ENCODE measurements at places on chromosomes 16 and 17. TPM values are rescaled to one million over a fixed set of nuclear protein-coding genes. Genes with fewer than 3 reads are reported as not detected.

Gene SPAG5
- 19.2 TPM for polyA plus RNA-seq

Gene ZFP3
- polyA plus RNA-seq = 0.24 TPM

Gene CCDC40
- polyA plus RNA-seq = 4.7 TPM

Gene FBXW10
- not detected for polyA plus RNA-seq

Gene PRRT2
- 23.9 TPM for polyA plus RNA-seq

Gene TRPV3
- 1.4 TPM for polyA plus RNA-seq

Gene WDR59
- 32.8 TPM for polyA plus RNA-seq

Gene RUNDC1
- 20.3 TPM for polyA plus RNA-seq

Gene FOXN1
- not detected for polyA plus RNA-seq

Gene ZG16
- 2.7 TPM for polyA plus RNA-seq

Gene CACNG4
- polyA plus RNA-seq = 3.9 TPM

Gene SLC16A6
- polyA plus RNA-seq = 0.06 TPM

Gene OR1A1
- polyA plus RNA-seq = not detected

Gene PLA2G10
- 3.2 TPM for polyA plus RNA-seq

Gene CHST5
- not detected for polyA plus RNA-seq

Gene NLRC5
- polyA plus RNA-seq = 7.0 TPM

Gene ATMIN
- 30.7 TPM for polyA plus RNA-seq

Gene NRN1L
- polyA plus RNA-seq = not detected

Gene STX1B
- 2.7 TPM for polyA plus RNA-seq

Gene SSTR5
- not detected for polyA plus RNA-seq

Gene UBALD1
- polyA plus RNA-seq = 25.7 TPM

Gene MRPL45
- polyA plus RNA-seq = 25.8 TPM

Gene TMIGD1
- 1.3 TPM for polyA plus RNA-seq

Gene WNT3
- 7.3 TPM for polyA plus RNA-seq

Gene AIPL1
- not detected for polyA plus RNA-seq

Gene EFCAB13
- 1.9 TPM for polyA plus RNA-seq

Gene TAT
- 2.7 TPM for polyA plus RNA-seq

Gene PRR15L
- 48.0 TPM for polyA plus RNA-seq

Gene B4GALNT2
- polyA plus RNA-seq = 0.40 TPM

Gene ERBB2
- polyA plus RNA-seq = 76.4 TPM

Gene SDK2
- polyA plus RNA-seq = 0.52 TPM

Gene TLCD2
- polyA plus RNA-seq = 3.0 TPM

Gene KRT16
- polyA plus RNA-seq = 4.8 TPM

Gene AANAT
- 0.92 TPM for polyA plus RNA-seq

Gene HS3ST3A1
- 2.1 TPM for polyA plus RNA-seq

Gene RDM1
- not detected for polyA plus RNA-seq

Gene SGCA
- polyA plus RNA-seq = 0.83 TPM

Gene CANT1
- 34.1 TPM for polyA plus RNA-seq

Gene PRM2
- not detected for polyA plus RNA-seq

Gene EVPL
- polyA plus RNA-seq = 4.6 TPM

Gene RASD1
- 44.8 TPM for polyA plus RNA-seq

Gene ANKFN1
- polyA plus RNA-seq = 1.2 TPM

Gene TP53TG3C
- polyA plus RNA-seq = not detected

Gene C17orf58
- 12.1 TPM for polyA plus RNA-seq

Gene C17orf75
- polyA plus RNA-seq = 13.5 TPM

Gene ABCA9
- polyA plus RNA-seq = 1.4 TPM

Gene SMIM36
- not detected for polyA plus RNA-seq

Gene SEZ6L2
- polyA plus RNA-seq = 39.9 TPM

Gene SPNS2
- polyA plus RNA-seq = 13.4 TPM

Gene ABHD15
- polyA plus RNA-seq = 11.0 TPM

Gene MEIOB
- not detected for polyA plus RNA-seq

Gene DPEP3
- polyA plus RNA-seq = not detected

Gene CA5A
- 0.91 TPM for polyA plus RNA-seq

Measured in hepatocyte (in vitro differentiated cells).